Activated T-cell treated with anti-CD3 and anti-CD28 coated beads, Interleukin-2, amount 50 U/mL, for 72 hours (primary cell): ENCODE measurements at places on chromosomes 13 and 19. TPM values are rescaled to one million over a fixed set of nuclear protein-coding genes. Genes with fewer than 3 reads are reported as not detected.

DNA sequence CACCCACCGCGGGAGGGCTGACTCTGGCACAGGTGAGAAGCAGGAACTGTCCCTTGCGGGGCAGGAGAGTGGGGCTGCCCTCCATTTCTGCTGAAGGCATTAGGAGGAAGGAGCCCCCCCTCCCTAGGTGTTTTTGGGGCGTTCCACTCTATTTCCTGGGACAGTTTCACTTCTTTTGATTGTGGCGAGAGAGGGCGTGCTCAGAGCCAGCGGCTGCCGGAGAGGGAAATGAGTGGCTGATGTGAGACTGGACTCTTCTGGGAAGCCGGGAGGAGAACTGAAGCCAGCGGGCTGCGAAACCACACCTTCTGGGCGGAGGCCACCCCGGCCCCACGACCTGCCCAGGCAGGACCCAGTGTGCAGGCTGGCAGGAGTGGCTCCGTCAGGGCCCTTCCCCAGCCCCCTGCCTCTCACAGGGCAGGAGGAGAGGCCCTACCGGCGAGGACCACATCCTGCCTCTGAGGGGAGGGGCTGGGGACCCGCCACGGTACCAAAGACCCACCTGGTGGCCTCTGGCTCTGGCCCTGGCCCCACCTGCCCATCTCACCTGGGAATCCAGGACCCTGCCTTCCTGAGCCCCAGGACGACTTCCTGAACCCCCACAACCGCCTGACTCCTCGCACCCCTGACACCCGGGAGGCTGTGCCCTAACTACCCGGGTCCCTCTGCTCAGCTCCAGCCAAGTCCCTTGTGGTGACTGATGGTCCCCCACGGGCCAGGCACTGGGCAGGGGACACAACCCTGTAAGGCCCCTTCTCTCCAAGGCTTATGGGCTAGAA is 25.9 kb downstream of the MPND start:
- no peaks in the 10 kb centered on the region for H3K27me3 ChIP-seq
- H3K27ac ChIP-seq = peak overlapping the region; percentile 93
- H3K36me3 ChIP-seq = no peaks in the 10 kb centered on the region
- peaks cover 55% of the 10 kb centered on the region for H3K4me1 ChIP-seq
- DNase-seq = peak; percentile 73

DNA sequence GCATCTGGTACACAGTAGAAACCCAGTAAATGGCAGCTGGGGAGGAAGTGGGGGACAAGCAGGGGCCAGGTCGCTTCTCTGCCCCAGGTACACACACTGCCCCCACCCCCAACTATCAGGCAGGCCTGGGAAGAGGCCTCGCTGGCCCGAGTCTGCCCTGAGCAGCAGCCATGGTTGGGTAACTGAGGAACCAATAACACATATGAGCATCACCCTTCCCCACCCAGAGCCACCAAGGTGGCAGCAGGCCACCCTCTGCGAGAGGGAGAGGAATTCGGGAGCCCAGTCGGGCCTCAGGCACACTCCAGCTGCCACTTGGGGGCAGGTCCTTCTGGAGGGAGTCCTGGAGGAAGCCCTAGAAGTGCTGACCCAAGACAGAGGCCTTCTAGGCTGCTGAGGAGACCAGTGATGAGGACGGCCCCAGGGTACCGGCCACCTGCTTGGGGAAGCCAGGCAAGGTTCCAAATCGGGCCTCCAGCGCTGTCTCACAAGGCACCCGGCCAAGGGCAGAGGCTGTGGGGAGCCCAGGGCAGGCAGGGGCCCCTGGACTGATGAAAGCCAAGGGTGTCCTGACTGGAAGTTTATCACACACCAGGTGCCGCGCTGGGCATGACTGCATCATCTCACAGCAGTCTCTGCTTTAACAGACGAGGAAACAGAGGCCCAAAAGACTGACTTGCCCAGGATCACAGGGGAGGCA is 14.0 kb upstream of the KPTN start:
- H3K4me3 ChIP-seq = no peak overlapping the region
- peaks cover 3% of the 10 kb centered on the region for H3K4me1 ChIP-seq
- no peak for DNase-seq
- no peaks in the 10 kb centered on the region for H3K27me3 ChIP-seq

GRCh38 chr13:98740131-98740530 is 12.3 kb downstream of the SLC15A1 start:
- H3K27me3 ChIP-seq = no peaks in the 10 kb centered on the region
- H3K27ac ChIP-seq = no peak overlapping the region
- no peak overlapping the region for H3K4me3 ChIP-seq
- H3K4me1 ChIP-seq = no peaks in the 10 kb centered on the region
- H3K36me3 ChIP-seq = peaks cover 2% of the 10 kb centered on the region

CGB5 gene
- not detected for total RNA-seq

- DNase-seq = peak; percentile 57
- H3K36me3 ChIP-seq = no peaks in the 10 kb centered on the region
- H3K27me3 ChIP-seq = no peaks in the 10 kb centered on the region
- no peak overlapping the region for H3K27ac ChIP-seq
- peak overlapping the region; percentile 41 for H3K4me3 ChIP-seq
Observed at GRCh38 chr19:49746206-49746958, 16.7 kb downstream of the TSKS start.

CALM3 gene
- 300 TPM for total RNA-seq

DNA sequence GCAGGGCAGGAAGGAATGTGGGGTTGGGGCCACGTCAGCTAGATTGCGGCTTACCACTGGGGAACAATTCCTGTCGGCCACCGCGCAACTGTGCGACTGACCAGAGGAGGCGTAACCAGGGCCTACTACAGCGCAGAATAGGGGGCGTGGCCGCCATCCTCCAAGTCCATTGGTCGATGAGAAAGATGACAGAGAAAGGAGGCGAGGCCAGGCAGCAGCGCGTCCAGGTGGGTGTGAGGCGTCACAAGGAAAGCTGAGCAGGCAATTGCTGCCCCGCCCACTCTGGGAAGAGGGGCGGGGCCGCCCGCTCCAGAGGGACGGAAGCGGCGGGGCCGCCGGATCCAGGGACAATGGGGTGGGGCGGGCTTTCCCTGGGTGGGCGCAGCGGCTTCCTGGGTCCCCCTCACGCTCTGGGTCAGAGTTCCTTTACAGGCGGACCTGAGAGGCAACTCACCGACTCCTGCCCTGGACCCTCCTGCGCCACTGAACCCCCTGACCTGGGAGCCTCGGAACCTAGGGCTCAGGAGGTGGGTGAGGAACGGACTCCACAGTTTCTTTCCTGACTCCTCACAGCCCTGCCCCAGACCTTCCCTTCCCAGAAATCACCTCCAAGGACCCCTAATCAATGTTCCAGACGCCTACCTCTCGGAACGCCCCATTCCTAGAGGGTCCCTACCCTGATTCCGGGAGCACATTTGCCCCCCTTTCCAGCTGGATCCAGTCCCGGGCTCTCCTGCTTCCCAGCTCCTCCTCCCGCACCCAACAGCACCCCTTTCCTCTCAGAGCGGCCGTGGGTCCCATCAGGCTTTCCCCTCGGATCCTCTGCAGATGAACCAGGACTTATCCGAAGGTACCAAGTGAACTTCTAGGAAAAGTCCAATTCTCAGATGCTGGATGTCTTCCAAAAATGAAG is 101.5 kb upstream of the ZNF492 start:
- no peak for DNase-seq
- H3K4me1 ChIP-seq = no peaks in the 10 kb centered on the region
- peaks cover 13% of the 10 kb centered on the region for H3K36me3 ChIP-seq
- H3K27me3 ChIP-seq = no peaks in the 10 kb centered on the region

CRTC1 gene
- 7.1 TPM for total RNA-seq

ZNF296 gene
- total RNA-seq = 5.1 TPM

- H3K36me3 ChIP-seq = peaks cover 7% of the 10 kb centered on the region
- peak within 1 kb of the TSS; percentile 97 for H3K4me3 ChIP-seq
- H3K27ac ChIP-seq = peak within 1 kb of the TSS; percentile 81
- no peaks in the 10 kb centered on the region for H3K27me3 ChIP-seq
- peaks cover 35% of the 10 kb centered on the region for H3K4me1 ChIP-seq
- peak; percentile 82 for DNase-seq
Observed at GRCh38 chr19:38877781-38878574, at the start of gene RINL. TSS of gene RINL (minus strand) at chr19:38878275. CDS start at chr19:38876742, 1,533 bp downstream.

GZMM gene
- total RNA-seq = 31.0 TPM

CABP5 gene
- not detected for total RNA-seq

GRCh38 chr19:5086725-5087439 is 118.0 kb downstream of the KDM4B start:
- no peak overlapping the region for H3K27ac ChIP-seq
- H3K4me1 ChIP-seq = no peaks in the 10 kb centered on the region
- H3K27me3 ChIP-seq = no peaks in the 10 kb centered on the region
- no peak for DNase-seq
- H3K36me3 ChIP-seq = no peaks in the 10 kb centered on the region

FUT6 gene
- not detected for total RNA-seq

DNA sequence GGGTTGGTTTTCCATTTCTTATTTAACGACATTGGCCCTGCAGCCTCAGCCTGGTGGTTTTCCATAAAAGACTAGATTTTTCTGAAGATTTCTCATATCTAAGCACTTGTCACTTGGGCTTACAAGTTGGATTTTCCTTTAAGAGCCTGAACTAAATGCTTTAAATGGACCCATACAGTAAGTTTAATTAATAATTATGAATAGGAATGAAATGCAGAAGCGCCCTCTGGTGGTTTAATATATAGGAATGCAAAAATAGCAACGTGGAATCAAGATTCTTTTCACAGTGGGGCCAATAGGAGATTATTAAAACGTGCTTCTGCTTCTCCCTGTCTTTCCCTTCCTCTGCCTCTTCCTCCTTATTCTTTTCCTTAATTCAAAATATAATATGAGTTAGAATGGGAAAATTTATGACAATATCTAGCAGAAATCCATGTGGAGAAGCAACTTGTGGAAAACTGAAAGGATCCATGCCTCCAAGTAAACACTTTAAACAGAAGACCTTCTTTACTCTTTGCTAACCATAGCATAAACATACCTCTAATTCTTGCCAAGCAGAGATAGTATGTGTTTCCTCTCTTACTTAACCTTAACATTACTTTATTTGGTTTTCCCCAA is 324.0 kb downstream of the GPC5 start:
- no peaks in the 10 kb centered on the region for H3K4me1 ChIP-seq
- no peak for DNase-seq
- H3K27me3 ChIP-seq = peaks cover 10% of the 10 kb centered on the region
- H3K36me3 ChIP-seq = no peaks in the 10 kb centered on the region
- no peak overlapping the region for H3K4me3 ChIP-seq
